ENCODE measurements at places on chromosomes 3 and 15. TPM values are rescaled to one million over a fixed set of nuclear protein-coding genes. Genes with fewer than 3 reads are reported as not detected.

- H3K27me3 ChIP-seq = no peaks in the 10 kb centered on the region
- H3K4me1 ChIP-seq = peaks cover 23% of the 10 kb centered on the region
- H3K27ac ChIP-seq = no peak overlapping the region
- no peak overlapping the region for H3K4me3 ChIP-seq
- H3K36me3 ChIP-seq = no peaks in the 10 kb centered on the region
- DNase-seq = no peak
Measured at GRCh38 chr3:71076361-71077002, 507.0 kb downstream of the FOXP1 start.

DNA sequence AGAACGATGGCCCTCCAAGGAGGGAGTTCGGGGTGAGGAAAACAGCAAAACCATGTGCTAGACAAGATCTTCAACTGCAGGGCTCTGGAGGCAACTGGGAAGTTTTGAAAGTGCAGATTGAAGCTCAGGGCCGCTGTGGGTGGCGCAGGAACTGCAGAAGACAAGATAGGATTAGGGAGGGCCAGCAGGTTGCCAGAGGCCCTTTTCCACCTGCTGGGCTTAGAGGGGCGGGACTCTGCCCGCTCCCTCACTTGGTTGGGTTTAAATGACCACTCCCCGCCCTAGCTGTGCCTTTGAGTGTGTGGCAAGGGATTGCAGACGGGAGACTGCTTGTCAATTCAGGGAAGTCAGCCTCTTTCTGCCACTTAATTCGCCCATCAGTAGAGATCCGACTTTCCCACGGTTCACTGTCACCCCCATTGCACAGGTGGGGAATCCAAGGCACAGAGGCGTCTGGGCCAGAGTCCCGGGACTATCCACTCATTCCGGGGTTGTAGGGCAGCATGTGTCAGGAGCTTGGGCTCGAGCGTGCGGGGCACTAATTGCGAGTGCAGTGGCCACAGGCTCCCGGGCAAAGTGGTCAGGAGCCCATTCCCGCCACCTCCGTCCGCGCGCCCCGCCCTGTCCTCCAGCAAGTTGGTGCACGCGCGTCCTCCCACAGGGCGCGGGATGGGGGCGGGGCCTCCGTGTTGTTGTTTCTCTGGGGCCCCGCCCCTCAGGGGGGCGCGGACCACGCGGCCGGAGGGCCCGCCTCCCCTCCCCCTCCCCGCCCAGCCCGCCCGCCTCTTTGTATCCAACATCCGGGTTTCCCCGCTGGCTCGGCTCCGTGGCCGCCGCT lies at the start of gene ACVR2B:
TSS of gene ACVR2B (plus strand) at position 816 of the 838 bp plus-strand sequence. CDS start 433 bp downstream, outside the sequence.
- H3K36me3 ChIP-seq = peaks cover 30% of the 10 kb centered on the region
- peaks cover 13% of the 10 kb centered on the region for H3K4me1 ChIP-seq
- peak within 1 kb of the TSS; percentile 94 for H3K4me3 ChIP-seq
- DNase-seq = peak; percentile 82
- no peaks in the 10 kb centered on the region for H3K27me3 ChIP-seq
- H3K27ac ChIP-seq = peak within 1 kb of the TSS; percentile 70

DNA sequence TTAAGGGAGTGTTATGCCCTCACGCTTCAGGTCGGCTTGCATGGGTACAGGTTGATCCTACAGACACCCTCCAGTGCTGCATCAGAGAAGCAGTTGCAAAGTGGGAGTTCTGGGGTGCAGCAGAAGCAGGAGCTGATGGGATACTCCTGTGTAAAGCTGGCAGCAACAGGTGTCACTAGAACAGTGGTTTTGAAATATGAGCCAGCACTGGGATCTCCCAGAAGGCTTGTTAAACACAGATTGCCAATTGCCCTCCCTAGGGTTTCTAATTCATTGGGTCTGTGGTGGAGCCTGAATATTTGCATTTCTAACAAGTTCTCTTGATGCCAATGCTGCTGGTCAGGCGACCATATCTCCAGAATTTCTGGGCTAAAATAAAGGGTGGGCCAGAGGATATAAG lies 350.4 kb downstream of the CLSTN2 start:
- no peaks in the 10 kb centered on the region for H3K36me3 ChIP-seq
- H3K27me3 ChIP-seq = peaks cover 50% of the 10 kb centered on the region
- no peak for DNase-seq
- H3K27ac ChIP-seq = no peak overlapping the region

GRCh38 chr15:79635149-79635771 lies 203.1 kb downstream of the MINAR1 start:
- no peak for DNase-seq
- no peak overlapping the region for H3K4me3 ChIP-seq
- H3K36me3 ChIP-seq = no peaks in the 10 kb centered on the region
- H3K4me1 ChIP-seq = peaks cover 2% of the 10 kb centered on the region
- peaks cover 37% of the 10 kb centered on the region for H3K27me3 ChIP-seq
- H3K27ac ChIP-seq = no peak overlapping the region

DNA sequence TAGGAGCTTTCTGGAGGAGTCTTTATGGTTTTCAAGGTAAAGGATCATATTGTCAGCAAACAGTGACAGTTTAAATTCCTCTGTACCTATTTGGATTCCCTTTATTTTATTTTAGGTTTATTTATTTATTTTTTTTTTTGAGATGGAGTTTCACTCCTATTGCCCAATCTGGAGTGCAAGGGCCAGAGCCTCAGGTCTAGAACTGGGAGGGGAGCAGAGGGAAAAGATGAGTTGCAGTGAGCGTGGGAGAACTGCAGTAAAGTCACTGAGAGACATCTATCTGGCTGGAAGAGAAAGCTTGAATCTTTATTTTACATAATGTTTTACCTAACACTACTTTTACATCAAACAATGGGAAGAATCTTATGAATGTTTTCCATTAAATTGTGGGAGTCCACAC lies 49.5 kb upstream of the GK5 start:
- no peak overlapping the region for H3K27ac ChIP-seq
- H3K4me1 ChIP-seq = peaks cover 38% of the 10 kb centered on the region
- no peaks in the 10 kb centered on the region for H3K27me3 ChIP-seq
- H3K4me3 ChIP-seq = no peak overlapping the region
- DNase-seq = no peak

DNA sequence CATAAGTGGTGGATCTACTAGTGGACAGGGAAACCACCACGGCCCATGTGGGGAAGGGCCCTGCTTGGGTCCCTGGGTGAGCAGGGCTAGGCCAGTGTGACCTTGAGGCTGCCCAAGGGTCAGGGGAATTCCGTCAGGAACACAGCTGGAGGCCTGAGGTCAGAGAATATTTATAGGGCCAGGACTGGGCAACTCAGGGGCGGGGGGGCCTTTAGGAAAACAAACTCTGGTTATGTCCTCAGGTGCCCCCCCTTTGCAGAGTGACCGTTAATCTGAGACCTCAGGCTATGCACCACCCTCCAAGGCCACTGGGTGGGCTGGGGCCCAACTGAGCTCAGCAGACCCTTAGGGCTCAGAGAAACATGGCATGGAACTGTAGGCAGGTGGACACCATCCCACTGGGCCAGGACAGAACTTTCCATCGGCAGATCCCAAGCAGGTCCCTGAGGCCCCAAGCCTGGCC lies 2.5 kb downstream of the TWF2 start:
- peak overlapping the region; percentile 87 for H3K4me3 ChIP-seq
- H3K4me1 ChIP-seq = peaks cover 22% of the 10 kb centered on the region
- no peaks in the 10 kb centered on the region for H3K27me3 ChIP-seq
- no peak for DNase-seq
- H3K27ac ChIP-seq = no peak overlapping the region

GRCh38 chr15:26620528-26621458 lies 152.1 kb downstream of the GABRB3 start:
- H3K36me3 ChIP-seq = no peaks in the 10 kb centered on the region
- no peaks in the 10 kb centered on the region for H3K4me1 ChIP-seq
- no peaks in the 10 kb centered on the region for H3K27me3 ChIP-seq

DNA sequence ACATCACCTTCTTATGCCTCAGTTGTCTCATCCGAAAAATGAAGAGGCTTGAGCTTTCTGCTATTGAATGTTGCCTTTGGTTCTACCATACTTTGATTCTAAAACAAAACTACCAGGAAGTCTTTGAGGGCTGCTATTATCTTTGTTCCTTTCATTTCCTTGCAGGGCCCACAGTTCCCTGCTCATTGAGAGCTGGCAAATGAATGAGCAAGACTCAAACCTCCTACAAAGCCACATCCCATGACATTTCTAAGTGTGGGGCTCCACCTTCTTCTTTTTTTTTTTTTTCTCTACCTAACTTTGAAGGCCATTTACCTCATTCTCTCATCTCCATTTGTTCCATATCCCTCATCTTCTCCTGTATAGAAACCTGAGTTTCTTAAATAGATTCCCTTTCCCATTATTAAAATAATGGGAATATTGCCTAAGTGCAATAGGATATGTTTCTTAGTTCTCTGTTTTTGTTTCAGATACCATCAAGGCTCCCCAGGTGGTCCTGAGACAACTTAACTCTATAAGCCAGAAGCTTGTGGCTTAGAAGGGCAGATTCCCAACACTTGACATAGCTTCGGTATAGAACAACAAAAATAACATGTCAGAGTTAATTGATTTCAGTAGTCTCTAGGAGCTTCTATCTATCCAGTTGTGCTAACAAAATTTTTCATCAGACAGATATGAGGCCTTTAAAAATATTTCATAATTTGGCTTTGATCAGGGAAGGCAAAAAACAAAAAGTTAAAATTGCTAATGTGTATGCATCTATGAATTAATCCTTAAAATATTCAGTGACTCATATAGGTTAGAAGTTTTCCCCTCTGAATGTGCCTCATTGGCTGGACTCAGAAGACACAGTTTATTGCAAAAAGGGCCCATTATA lies 951.6 kb downstream of the TUSC7 start:
- no peaks in the 10 kb centered on the region for H3K36me3 ChIP-seq
- no peak overlapping the region for H3K4me3 ChIP-seq
- DNase-seq = no peak

DNA sequence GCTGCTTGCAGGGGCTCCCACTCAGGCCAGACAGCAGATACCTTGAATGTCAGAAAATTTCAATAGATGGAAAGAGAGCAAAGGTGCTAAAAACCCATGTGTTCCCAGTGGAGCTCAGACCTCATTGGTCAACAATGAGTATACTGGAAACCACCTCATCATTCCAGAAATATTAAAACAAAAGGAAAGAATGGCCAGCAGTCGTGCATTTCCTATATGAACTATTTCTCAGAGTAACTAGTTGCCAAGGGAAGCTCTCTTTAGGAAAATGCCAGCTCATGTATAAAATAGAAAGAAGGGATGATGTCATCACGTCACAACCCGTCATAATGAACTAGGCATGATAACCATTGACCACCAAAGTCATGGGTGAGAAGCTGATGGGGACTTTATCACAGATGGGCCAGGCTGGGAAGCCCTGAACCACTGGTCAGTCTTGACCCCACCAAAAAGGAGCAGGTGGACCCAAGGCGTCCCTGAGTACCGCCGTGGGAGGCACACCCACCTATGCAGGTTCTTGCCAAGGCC lies 17.5 kb downstream of the DNAJB8 start:
- H3K4me3 ChIP-seq = no peak overlapping the region
- no peak for DNase-seq
- peaks cover 97% of the 10 kb centered on the region for H3K27me3 ChIP-seq
- H3K27ac ChIP-seq = no peak overlapping the region
- no peaks in the 10 kb centered on the region for H3K4me1 ChIP-seq

DNA sequence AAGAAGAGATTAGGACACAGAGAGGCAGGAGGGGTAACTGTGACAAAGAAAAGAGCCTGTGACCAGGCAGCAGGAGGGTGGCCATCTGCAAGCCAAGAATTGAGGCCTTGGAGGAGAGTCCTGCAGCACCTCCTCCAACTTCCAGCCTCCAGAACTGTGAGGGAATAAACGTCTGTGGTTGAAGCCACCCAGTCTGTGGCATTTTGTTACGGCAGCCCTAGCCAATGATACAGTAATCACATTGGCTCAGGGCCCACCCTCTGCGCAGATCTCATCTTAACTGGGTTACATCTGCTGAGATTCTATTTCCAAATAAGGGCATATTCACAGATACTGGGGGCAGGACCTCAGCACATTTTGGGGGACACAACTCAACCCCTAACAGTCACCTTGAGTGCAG lies 11.3 kb downstream of the SELENOS start:
- H3K4me3 ChIP-seq = no peak overlapping the region
- H3K27ac ChIP-seq = no peak overlapping the region
- H3K36me3 ChIP-seq = peaks cover 41% of the 10 kb centered on the region

Gene VPS39
- 32.5 TPM for total RNA-seq

Gene ISLR2
- not detected for total RNA-seq

Gene A4GNT
- total RNA-seq = not detected

Gene GRAMD1C
- 6.3 TPM for total RNA-seq

Gene GDPGP1
- total RNA-seq = 17.5 TPM

All from Calu3 (cell line).